AG04450 (cell line): ENCODE measurements at places on chromosomes 11 and 22.
A peak's percentile ranks its signal among the peaks of the same experiment; 100 is the strongest.

- no peak for DNase-seq
Observed at GRCh38 chr22:23125512-23126103, 16.2 kb downstream of the RSPH14 start.

GRCh38 chr11:96091476-96091875 is 167.6 kb upstream of the MTMR2 start:
- DNase-seq, result no peak

GRCh38 chr11:64545619-64546018 is 45.4 kb upstream of the SLC22A12 start:
- DNase-seq, result peak; percentile 21

DNA sequence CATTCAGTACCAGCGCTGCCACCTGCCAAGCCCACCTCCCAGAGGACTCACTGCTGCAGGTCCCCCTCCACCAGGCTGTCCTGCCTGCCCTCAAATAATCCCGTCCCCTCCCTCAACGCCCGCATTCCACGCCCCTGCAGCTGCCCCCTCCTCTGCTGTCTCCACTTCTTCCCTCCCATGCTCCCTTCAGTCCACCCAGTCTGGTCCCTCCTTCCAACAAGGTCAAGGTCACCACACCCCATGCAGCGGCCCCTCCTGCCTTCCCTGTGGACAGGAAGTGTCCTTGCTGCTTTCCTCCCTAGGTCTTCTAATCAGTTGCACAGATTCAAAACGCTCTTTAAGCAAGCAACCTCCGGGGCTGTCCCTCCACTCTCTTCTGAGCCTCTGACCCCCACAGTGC is 12.1 kb downstream of the MACROD1 start:
- no peak for DNase-seq

- no peak for DNase-seq
Observed at GRCh38 chr22:28143241-28143865, 224.3 kb upstream of the PITPNB start.

- DNase-seq, result no peak
Observed at GRCh38 chr11:1479006-1479677, 7.4 kb downstream of the MOB2 start.

- no peak for DNase-seq
Observed at GRCh38 chr11:93591247-93591898, 48.2 kb upstream of the SMCO4 start.
